ENCODE measurements at places on chromosomes 11 and 22.

- peak; percentile 77 for DNase-seq
Measured at GRCh38 chr11:65640483-65641296, 2.8 kb downstream of the SIPA1 start.

DNA sequence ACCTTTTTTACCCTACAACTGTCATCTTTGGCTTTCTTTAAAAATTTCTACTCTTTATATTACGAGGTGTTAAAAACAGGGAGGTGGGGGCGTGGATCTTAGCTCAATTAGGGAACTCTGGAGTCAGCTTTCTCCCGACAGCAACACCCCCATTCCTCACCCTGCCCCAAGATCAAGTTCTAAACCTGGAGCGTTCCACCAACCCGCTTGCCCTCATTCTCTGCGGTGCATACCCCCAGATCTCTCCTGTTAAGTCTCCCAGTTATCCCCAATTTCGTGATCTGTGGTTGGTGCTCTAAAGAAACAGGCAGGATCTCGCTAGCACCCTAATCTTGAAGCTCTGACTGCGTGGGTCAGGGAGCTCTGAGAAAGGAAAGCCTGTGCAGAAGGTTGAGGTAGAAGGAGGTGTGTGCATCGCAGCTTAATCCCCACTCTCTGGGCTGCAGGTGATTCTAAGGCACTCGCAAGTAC lies 177.3 kb upstream of the NTM start:
- no peak for DNase-seq

DNA sequence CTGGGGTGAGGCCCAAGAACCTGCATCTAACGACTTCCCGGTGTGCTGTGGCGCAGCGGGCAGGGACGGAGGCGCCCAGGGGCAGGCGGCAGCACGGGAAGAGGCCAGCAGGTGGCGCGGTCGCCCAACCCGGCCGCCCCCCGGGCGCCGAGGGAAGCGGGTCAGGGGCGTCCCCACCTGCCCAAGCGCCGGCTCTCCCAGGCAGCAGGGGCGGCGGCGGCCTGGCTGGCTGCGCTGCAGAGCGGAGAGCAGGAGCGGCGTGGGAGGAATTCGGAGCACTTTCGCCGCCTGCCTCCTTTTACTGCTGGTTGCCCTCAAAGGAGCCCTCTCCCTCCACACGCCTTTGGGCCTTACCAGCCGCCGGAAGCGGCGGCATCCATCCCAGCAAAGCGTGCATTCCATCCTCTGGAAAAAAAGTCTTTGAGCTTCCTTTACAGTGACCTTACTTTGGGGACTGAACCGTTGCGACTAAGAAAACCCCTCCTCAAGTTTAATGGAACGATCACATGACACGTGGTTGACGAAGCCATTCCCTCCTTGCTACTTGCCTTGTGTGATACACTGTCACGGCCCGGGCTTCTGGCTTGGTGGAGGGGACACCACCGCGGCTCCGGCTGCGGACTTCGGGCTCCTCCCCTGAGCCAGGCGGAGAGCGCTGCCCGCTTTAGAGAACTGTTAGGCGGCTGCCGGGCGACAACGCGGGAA lies 106.8 kb upstream of the CLMP start:
- DNase-seq: peak; percentile 78

DNA sequence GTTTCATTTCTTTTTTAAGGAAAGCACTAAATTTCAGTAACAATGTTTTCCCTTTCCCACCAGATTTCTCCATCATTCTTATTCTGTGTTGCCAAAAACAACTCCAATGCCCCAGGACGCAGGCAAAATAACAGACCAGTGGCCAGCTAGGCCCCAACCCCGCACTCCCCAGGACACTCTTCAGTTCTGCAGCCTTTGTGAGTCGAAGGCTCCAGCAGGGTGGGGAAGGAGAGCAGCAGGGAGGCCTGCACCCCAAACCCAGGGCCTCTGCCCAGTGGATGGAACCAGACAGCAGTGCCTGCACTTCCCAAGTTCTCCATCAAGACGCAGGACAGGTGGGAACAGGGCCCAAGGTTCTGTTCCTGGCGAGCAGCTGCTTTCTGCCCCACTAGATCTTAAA lies 34.4 kb downstream of the PPP2R1B start:
- no peak for DNase-seq

DNA sequence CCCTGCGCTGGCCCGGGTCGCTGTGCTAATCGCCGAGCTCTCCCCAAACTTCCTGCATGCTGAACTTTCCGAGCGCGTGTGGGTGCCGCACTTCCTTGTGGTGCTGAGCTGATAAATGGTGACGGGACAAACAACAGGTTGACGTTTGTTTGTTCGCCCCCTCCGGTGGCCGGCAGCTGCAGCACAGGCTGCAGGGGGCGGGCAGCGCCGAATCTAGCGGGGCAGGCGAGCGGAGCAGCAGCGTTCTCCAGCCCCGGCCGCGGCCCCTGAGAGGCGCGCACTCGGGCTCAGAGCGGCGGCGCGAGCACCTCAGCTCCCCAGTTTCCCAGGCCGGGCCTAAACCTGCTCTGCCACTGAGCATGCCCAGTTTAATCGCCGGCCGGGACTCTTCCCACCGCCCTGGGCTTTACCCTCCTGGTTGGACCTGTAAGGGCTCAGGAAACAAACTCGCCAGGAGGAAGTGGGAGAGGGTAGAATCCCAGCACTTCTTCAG lies at the start of gene PDGFD:
Gene PDGFD, minus strand, starts transcription at position 120 of the 493 bp plus-strand sequence.
- peak; percentile 56 for DNase-seq

GRCh38 chr11:47248304-47248663 lies 330 bp downstream of the ACP2 start:
- DNase-seq: no peak

DNA sequence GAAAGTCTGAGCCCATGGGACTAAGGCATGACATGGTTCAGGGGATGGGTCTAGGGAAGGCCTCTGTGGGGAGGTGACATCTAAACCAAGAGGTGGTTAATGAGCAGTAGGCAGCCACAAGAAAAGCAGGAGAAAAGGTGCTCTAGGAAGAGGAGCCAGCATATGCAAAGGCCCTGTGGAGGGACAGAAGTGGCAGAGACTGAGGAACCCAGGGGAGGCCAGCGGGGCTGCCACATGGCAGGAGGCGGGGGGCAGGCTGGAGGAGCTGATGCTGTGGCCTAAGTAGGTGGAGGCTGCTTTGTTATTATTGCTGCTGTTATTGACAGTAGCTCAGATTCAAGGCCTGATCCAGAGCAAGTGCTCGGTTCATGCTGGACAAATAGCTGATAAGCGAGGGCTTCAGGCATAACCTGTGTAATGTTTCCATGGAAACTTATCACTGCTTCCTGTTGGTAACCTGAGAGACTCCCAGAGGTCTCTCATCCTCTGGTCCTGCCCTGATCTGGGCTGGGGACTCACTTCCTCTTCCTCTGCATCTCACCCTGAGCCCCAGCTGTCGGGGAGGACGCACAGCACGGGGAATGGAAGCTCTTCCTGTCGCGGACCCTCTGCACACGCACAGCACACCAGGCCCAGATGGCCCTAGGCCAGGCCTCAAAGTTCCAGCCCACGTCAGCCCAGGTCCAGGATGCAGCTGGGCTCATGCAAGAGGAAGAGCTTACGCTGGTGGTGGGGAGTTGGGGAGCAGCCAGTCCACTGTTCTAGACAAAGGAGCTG lies 75.2 kb upstream of the TP53I11 start:
- no peak for DNase-seq

GRCh38 chr11:104380358-104380757 lies 216.4 kb upstream of the PDGFD start:
- no peak for DNase-seq

GRCh38 chr11:72240461-72241290 lies 3.3 kb downstream of the PHOX2A start:
- no peak for DNase-seq

- DNase-seq: no peak
Measured at GRCh38 chr11:5992604-5993251, 5.9 kb upstream of the OR52L1 start.

- no peak for DNase-seq
Measured at GRCh38 chr11:35927104-35927503, 16.8 kb upstream of the LDLRAD3 start.

DNA sequence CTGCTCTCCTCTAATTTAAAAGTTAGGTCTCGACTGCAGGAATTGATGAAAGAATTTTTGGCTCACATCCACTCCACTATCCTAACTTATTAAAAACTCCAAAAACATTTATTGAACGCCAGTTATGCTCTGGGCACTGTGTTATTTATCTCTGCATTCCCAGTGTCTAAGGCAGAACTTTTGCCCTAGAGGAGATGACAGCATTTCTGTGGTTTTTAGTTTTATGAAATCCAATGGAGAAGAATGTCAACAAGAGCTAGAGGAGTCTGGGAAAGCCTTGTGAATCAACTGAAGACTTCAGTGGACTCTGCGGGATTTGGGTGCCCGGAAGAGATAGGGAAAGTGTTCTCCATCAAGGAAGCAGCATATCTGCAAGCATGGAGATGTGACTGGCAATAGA lies 217.0 kb upstream of the PGR start:
- DNase-seq: no peak

- no peak for DNase-seq
Measured at GRCh38 chr11:55661901-55662300, at the start of gene OR4C6. Gene OR4C6 (plus strand): TSS chr11:55662201. CDS start chr11:55665167, 2,966 bp downstream.

- DNase-seq: no peak
Measured at GRCh38 chr11:19664886-19665548, 47.6 kb upstream of the NAV2 start.

- DNase-seq: no peak
Measured at GRCh38 chr11:109012991-109013390, 348.1 kb downstream of the DDX10 start.

DNA sequence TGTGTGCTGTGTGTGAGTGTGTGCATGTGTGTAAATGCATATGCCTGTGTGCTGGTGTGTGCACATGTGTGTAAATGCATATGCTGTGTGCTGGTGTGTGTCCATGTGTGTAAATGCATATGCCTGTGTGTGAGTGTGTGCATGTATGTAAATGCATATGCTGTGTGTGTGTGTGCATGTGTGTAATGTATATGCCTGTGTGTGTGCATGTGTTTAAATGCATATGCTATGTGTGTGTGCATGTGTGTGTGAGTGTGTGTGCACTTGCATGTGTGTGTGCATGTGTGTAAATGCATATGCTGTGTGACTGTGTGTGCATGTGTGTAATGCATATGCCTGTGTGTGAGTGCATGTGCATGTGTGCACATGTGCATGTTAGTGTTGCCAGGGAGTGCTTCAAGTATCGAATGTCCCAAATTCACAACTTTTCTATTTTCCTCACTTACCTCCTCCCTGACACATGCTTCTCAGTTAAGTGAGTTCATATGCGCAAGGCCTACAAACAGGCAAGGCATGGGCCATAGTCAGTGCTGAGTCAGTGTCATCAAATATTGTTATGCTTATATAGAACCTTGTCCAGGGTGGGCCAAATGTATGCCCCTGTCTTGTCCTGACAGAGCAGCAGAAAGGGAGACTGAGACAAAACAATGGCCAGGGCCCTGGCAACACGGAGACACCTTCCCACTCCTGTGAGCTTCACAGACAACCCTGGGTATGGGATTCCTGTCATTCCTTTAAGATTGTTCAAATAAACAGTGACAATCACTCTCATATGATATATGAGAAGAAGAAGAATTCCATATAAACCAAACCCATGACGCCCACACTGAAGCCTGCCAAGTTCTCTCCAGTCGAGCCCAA lies 38.6 kb downstream of the GGTLC2 start:
- no peak for DNase-seq

- peak; percentile 86 for DNase-seq
Measured at GRCh38 chr11:34243600-34244464, 114.0 kb downstream of the ABTB2 start.

- DNase-seq: peak; percentile 32
Measured at GRCh38 chr22:48980409-48980808, 847.3 kb downstream of the BRD1 start.

DNA sequence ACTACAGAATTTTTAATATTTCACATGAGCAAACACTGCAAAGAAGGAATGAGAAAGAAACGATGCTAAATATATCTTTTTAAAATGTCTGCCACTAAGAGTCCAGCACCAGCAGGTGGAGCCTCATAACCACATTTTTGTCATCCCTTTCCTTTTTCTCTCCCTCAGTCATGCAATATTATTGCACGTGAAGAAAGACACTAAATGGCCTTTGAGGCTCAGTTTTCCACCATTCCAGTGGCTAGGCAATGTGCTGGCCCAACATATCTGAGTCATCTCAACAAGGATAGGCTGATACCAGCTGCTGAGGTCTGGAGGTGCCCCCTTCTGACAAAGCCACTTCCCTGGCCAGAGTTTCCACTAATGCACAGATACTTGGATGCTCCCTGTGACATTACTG lies 1.8 kb downstream of the ALKBH8 start:
- DNase-seq: peak; percentile 64

GRCh38 chr11:36253238-36253637 lies 36.0 kb downstream of the COMMD9 start:
- no peak for DNase-seq

- DNase-seq: no peak
Measured at GRCh38 chr11:45061641-45062040, 84.8 kb upstream of the PRDM11 start.

Data from activated CD8-positive, alpha-beta memory T cell treated with anti-CD3 and anti-CD28 coated beads, Interleukin-2, amount 10 ng/mL, durations not matched to agents 7 days and 5 days (primary cell).